ENCODE measurements at places on chromosomes 3 and 15. TPM values are rescaled to one million over a fixed set of nuclear protein-coding genes. Genes with fewer than 3 reads are reported as not detected.
A peak's percentile ranks its signal among the peaks of the same experiment; 100 is the strongest.

The STT3B gene
- 117 TPM for total RNA-seq

The WDR49 gene
- not detected for total RNA-seq

The WNT5A gene
- not detected for total RNA-seq

The ABI3BP gene
- not detected for total RNA-seq

The KIF7 gene
- 0.95 TPM for total RNA-seq

The ADAM10 gene
- 82.3 TPM for total RNA-seq

The GOLGA8T gene
- not detected for total RNA-seq

The GOLGA8B gene
- 85.2 TPM for total RNA-seq

DNA sequence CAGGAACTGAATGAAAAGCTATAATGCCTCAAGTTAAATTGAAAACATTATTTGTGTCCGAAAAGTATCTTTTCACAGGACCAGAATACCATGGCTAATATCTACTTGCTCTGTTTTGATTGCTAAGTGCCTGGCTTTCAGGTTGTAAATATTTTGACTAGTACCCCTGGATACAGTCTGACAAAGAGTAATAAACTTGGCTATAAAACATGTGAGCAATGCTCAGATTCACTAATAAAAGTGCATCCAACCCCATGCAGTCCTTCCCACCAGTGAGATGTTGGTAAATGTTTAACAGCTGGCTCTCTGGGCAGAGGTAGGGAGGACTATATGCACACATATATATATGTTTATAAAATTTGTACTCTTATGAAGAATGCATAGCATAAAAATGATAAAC, 281.8 kb upstream of the TGFBR2 start:
- no peak for DNase-seq

DNA sequence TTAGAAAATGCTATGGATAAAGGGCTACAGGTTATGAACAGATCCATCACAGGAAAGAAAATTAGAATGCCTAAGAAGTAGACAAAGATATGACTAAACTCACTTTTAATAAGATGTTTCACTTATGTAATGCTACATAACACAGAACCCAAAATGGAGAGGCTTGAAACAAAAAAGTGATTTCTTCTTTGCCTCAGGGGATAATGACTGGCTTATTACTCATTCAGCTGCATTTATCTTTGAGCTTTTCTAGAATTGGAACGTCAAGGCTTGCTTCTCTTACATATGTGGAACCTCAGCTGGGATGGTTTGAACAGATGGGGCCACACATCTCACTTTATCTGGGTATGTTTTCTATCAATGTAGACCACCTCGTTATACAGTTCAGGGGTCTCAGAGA, 120.6 kb upstream of the EPHA3 start:
- DNase-seq: no peak

- no peak for DNase-seq
These were observed 99.7 kb upstream of the VGLL3 start for GRCh38 chr3:87090631-87091030.

GRCh38 chr3:14172496-14172895, 5.9 kb downstream of the XPC start:
- no peak for DNase-seq

- no peak for DNase-seq
These were observed 364 bp upstream of the CADPS start for GRCh38 chr3:62875558-62876002.

- DNase-seq: no peak
These were observed 25.2 kb downstream of the LRRK1 start for GRCh38 chr15:100944244-100944895.

GRCh38 chr3:38374221-38374620, 27.6 kb downstream of the XYLB start:
- peak; percentile 54 for DNase-seq

DNA sequence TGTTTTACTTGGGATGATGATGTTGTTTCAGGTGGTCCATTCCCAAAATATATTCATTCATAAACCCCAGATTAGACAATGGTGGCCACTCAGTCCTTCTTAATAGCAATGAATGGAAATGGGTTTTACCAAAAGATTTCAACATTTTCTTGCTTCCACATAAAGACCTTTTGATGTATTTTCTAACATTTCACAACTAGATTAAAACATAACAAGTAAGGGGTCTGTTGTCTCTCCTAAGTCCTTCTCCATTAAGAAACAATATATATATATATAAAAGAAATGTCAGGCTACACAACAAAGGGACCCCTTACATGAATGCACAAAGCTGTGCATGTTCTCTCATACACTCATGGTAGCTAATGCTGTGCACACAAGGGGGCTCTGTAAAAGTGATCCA, 176.4 kb downstream of the ANXA2 start:
- DNase-seq: no peak

DNA sequence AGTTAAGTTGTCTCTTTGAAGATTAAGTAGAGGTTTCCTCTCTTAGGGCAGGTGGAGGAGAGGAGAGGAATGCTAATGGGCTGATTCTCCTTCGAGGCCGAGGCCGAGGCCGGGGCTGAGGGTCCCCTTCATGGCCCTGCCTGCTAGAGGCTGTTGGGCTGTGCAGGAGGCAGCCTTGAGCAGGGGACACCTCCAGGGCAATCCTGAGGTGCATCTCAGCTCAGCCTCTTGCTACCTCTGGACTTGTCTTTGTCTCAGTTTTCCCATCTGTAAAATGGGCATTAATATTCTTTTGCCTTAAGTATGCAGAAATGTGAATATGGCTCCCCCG, 97.7 kb upstream of the PRR20G start:
- DNase-seq: no peak

DNA sequence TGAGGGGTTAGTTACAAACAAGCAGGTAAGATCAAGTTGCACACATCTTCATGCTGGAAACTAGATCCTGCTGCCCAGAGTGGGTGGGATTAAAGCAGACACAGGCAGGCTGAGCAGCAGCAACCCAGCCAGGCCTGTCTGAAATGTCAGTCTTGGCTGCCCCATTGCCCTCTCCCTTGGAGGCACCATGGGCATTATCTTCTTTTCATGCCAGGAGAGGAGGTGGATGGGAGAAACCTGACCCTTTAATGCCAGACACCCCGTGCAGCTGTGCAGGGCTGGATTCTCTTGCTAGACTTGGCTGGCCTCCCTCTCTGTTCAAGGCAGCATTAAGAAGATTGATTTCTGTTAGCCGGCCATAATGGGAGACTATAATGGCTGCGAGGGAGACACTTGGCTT, 23.0 kb upstream of the EPHB1 start:
- DNase-seq: no peak

DNA sequence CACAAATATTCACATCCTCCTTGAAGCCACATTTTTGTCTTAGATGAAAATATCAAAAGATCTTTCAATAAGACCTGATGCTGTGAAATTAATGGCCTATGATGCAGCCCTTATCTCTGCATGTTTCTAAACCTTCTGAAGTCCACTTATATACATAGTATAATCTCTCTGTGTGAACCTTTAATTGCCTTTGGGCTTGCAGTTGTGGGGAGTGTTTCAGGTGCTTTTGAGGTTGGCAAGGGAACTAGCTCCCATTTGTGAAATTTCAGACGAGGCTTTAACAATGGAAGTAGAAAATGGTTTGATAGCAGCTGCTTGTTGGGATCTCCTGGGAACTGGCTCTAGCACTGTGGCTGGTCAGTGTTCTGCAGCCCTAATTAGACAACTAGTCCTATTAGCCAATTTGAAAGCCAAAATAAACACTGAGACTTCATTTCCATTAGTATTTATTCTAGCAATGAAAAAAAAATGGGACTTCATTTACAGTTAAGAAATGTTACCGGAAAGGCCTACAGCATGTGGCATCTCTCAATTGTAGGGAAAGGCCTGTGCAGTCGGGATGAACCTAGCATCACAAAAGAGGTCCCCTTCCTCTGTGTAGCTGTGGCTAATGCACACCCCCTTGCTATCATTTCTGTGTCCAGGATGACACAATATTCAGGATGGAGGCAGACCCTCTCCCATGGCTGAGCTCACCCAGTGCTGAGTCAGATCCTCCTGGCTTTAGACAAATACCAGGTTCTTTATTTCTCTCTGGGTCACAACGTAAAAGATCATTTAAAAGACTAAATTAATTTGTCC, 140.7 kb upstream of the TRIM42 start:
- no peak for DNase-seq

DNA sequence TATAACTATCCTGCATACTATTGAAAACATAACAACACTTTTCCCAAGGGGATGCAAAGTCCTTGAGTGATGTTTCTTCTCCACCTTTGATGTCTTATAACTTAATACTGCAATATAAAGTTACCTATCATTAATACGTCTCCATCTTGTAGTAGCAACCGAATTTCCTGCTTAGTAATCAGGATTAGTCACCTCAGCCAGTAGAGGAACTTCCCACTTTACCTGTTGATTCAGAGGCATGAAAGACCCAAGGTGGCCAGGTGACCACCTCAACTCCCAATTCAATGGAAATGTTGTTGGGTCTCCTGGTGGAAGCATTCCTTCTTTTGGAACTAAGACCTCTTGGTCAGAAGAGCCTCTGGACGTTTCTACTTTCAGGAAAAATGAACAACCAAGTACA, 3.5 kb upstream of the TMCC1 start:
- DNase-seq: no peak

GRCh38 chr15:92095693-92096092, 242.2 kb downstream of the SLCO3A1 start:
- DNase-seq: peak; percentile 43

- DNase-seq: no peak
These were observed 72.1 kb downstream of the LRIG1 start for GRCh38 chr3:66428733-66429132.

- DNase-seq: peak; percentile 5
These were observed 55.9 kb upstream of the KLF13 start for GRCh38 chr15:31270767-31271166.

- peak; percentile 59 for DNase-seq
These were observed at the start of gene TLR9 for GRCh38 chr3:52225452-52226228. TLR9 (minus strand) TSS chr3:52225645; CDS start chr3:52225529, 116 bp downstream.

- no peak for DNase-seq
These were observed 424 bp downstream of the HAUS2 start for GRCh38 chr15:42549032-42549491.

GRCh38 chr3:125148836-125149235, 63.7 kb downstream of the SLC12A8 start:
- no peak for DNase-seq

DNA sequence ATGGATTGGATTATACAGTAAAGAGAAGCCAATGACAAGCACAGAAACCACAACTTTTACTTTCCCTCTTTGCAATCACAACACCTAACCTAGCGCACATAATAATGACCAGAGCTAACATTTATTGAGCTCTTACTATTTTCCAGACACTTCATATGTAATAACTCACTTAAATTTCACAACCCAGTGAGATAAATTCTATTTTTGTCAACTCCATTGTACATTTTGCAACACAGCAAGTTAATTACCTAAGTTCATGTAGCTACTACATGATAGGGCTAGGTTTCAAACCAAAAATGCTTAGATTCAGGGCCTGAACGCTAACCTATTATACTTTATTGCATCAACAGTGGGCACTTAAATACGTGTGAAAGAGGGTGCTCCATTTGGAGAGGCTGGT, 89.5 kb downstream of the GADL1 start:
- DNase-seq: no peak

GRCh38 chr3:45777111-45777745, 19.1 kb downstream of the SLC6A20 start:
- no peak for DNase-seq

DNA sequence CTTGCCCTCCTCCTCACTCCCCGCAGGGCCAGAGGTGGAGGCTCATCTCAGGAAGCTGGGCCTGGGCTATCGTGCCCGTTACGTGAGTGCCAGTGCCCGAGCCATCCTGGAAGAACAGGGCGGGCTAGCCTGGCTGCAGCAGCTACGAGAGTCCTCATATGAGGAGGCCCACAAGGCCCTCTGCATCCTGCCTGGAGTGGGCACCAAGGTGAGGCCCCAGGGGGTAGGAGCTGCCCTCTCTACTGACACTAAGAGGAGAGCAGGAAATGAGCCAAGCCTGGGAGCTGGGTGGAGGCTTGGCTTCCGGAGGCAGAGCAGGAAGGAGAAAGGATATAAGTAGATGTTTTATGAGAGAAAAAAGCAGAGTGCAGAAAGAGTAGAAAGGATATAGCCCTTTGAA, 4.9 kb downstream of the OGG1 start:
- DNase-seq: no peak

DNA sequence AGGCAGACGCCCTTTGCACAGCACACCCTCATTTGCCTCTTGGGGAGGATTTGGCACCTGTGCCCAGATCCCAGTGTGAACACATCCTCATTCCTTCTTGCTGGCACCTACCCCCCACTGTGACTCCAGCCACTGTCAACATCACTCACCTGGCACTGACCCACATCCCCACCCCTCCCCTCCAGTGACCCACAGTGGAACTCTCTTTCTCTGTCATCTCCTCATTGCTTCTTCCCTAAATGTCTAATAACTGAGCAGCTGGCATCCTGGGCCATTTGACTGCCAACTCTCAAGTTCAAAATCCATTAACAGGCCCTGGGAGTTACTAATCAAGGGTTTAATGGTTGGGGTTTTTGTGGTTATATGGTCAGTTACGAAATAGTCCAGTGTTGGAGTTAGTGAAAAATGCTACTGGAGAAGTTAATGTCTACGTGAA, 14.4 kb downstream of the SNAPC5 start:
- DNase-seq: no peak

DNA sequence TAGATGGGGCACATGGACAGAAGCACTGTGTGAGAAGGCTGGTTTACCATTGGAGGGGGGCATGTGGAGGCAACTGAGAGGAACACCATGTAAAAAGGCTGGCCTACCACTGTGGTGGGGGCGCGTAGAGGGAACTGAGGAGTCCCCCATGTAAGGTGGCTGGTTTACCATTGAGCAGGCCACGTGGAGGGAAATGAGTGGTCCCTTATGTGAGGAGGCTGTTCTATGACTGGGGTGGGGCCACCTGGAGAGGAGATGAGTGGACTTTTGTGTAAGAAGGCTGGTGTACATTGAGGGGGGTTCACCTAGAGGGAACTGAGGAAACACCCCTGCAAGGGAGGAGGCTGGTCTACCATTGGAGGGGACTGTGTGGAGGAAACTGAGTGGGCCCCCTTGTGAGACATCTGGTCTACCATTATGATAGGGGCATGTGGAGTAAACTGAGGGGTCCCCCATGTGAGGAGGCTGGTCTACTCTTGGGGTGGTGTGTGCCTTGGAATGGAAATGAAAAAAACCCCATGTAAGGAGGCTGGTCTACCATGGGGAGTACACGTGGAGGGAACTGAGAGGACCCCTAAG, 156.9 kb downstream of the FBLN2 start:
- DNase-seq: peak; percentile 4

Data from activated CD4-positive, alpha-beta memory T cell treated with anti-CD3 and anti-CD28 coated beads for 36 hours (primary cell).